ENCODE measurements at places on chromosomes 7 and 10.

DNA sequence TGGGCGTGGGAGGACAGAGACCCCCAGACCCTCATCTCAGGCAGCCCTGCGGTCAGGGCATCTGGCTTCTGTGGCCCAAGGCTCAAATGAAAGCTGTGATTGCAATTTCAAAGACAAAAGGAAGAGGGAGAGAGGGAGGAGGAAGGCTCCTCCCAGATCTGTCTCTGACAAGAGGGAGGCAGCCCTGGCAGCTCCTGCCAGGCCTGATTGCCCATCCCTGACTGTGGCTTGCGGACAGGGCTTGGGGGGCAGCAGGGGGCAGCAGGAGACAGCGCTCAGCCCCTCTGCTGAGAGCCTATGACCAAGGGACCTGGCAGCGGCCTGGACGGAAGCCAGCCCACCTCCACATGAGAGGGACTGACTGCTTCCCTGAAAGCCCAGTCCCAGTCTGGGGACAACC, 91.8 kb downstream of the PTPRN2 start:
- no peak for DNase-seq

- DNase-seq, result no peak
Measured at GRCh38 chr10:126948355-126949160, 43.3 kb downstream of the DOCK1 start.

DNA sequence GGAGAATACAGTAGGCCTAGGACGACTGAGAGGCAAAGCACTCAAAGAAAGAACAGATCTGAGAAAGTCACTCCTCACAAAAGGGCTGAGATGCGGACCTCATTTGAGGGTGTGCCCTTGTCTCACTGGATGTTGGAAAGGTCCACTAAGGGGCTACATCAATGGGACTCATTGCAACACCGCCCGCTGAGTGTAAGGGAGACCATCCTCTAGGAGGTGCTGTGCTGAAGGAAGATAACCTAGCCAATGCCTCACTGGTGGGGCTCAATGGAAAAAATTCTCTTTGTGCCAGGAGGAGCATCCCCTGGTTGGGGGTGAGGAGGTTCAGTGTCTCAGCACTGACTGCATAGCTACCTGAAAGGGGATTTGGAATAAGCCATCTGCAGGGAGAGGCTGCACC, 758.7 kb upstream of the CELF2 start:
- DNase-seq, result no peak

DNA sequence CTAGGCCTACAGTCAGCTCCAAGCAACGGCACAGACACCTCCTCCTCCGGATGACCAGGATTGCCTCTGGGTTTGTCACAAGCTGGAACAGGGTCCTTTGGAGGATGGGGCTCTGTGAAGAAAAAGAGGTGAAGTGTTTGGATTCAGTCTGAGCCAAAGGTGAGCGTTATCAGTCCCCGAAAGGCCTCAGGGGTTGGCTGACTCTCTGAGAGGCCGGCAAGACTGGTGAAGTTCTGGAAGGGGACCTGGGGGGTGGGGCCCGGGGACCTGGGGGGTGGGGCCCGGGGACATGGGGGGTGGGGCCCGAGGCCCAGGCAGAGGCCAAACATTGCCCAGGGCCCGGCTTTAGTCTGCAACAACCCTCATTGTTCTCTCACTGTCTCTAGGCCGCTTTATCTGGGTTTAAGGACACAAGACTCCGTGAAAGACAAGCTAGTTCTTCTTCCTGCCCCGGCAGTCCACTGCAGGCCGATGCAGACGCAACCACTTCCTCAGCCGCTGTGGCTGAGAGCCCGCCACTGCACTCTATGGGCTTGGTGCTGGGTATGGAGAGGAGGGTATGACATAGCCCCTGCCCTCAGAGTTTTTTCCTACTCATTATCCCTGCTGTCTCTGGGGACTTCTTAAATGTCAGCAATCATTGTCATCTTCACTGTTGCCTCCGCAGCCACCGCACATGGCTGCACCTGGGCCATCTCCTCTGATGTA, 27.4 kb upstream of the PSAP start:
- DNase-seq, result no peak

DNA sequence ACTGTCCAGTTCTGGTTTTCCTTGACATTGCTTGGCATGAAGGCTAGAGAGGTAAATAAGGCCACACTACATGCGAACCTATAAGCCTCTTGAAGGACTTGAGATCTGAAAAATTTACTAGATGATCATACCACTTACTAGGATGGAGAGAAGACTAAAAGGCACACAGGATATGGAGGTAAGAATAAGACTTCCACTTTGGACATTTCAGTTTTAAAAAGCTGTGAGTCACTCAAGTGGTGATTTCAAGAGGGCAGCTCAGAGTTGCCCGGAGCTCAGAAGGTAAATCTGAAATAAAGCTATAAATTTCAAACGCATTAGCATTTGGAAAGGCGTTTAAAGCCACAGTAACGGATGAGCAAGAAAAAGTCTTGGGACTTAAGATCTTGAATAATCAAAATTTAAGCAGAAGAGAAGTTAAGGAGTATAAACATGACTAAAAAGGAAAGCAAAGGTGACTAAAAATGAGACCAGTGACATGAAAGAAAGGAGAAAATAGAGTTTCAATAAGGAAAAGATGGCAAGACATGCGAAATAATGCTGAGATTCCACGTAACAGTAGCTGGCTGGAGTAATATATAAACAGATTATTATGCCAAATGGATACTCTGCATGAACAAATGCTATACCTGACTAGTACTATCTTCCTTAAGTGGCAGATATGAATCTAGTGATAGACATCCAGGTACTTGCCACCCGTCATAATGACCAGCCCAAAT, 68.3 kb downstream of the SNX13 start:
- no peak for DNase-seq

GRCh38 chr7:129385116-129385515, 49.1 kb upstream of the STRIP2 start:
- no peak for DNase-seq

DNA sequence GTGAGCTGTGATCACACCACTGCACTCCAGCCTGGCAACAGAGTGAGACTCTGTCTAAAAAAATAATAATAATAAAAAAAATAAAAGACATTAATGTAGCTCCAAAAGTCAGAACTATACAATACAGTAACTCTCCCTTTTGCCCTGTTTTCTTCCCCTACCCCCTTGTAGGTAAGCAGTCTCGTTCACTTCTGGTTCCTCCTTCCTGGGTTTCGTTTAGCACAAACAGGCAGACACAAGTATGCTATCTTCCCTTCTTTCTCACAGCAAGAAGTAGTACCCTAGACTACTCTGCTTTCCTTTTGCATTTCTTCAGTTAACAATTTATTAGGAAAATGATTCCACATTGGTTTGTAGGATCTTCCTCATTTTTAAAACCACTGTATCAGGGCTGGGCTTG, 33.1 kb downstream of the PDSS1 start:
- DNase-seq, result no peak

GRCh38 chr7:64653721-64654401, 12.1 kb upstream of the ZNF107 start:
- DNase-seq, result no peak

DNA sequence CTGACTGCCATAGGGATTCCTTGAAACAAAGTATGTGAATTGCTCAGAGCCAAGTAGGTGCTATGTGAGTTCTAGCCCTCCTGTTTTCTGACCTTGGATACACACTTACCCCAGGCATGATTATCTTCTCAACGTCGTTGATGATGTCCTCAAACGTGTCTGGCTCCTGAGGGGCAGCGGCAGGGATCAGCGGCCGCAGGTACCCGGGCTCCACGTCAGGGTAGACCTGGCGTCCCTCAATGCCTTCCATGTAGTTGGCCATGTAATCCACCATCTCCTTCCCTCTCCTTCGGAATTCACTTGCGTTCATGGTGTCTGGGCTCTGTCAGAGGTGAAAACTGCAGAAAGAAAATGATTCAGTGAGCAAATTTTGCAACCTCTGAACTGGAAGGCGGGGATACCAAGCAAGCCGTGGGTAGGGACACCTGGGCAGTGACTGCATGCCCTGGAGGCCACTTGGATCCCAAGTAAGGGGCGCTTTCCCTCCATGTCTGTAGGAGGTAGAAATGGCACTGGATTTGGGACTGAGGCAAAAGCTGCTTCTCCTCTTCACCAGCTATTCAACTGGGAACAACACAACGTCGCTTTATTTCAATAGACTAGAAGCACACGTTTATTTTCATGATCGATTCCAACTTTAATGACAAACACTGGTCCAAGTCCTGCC, 21.3 kb downstream of the DDC start:
- DNase-seq, result no peak

DNA sequence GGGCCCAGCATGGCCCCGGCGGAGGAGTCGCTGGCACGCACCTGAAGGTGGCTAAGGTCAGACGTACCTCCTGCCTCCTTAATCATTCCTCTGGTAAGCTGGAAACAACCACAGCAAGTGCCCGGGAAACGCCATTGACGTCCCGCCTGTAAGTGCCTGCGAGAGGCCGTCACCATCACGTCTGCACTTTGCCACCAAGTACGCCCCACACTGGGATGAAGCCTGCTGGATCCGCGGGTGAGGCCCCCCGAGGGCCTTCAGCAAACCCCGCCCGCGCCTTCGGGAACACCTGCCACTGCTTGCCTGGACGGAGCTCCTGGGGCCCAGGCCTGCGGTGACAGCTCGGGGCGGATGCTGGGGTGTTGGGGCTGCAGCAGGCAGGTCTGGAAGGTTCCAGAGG, 12.5 kb downstream of the ADGRA1 start:
- no peak for DNase-seq

DNA sequence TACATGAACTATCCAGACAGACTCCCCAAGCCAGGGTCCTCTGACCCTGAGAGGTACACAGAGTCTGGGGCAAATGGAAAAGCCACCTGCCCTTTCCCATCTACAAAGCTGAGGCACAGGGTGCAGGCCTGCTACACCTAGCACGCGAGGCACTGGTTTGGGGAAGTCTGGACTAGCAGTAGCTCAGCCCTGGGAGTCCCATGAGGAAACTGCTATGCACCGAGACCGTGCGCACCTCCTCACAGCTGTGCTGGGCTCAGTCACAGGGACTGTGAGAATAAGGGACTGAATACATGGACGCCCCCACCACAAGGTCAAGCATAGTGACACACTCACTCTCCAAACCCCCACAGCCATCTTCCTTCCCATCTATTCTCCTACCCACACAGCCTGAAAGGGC, 8.2 kb downstream of the MAT1A start:
- DNase-seq, result no peak

DNA sequence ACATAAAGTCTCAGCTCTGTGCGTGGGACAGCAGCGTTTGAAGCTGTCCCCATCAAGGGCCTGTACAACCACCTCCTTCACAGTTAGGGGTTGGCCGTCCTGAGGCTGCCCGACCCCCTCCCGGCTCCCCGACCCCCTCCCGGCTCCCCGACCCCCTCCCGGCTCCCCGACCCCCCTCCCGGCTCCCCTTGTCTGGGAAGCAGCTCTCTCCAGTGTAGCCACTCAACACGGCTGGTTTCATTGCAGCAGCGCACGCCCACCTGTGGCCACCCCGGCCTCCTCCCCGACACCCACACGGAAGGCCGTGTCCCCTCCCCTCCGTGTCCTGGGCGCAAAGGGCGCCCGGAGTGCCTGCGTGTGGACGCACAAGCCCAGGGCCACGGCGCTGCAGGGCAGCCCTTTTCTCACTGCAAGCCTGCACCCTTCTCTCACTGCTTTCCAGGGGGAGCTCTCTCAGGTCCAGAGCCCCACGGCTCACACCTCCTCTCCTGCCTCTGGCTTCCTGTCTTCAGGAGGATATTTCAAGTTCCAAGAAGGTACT, 20.9 kb upstream of the FAM20C start:
- DNase-seq, result no peak

DNA sequence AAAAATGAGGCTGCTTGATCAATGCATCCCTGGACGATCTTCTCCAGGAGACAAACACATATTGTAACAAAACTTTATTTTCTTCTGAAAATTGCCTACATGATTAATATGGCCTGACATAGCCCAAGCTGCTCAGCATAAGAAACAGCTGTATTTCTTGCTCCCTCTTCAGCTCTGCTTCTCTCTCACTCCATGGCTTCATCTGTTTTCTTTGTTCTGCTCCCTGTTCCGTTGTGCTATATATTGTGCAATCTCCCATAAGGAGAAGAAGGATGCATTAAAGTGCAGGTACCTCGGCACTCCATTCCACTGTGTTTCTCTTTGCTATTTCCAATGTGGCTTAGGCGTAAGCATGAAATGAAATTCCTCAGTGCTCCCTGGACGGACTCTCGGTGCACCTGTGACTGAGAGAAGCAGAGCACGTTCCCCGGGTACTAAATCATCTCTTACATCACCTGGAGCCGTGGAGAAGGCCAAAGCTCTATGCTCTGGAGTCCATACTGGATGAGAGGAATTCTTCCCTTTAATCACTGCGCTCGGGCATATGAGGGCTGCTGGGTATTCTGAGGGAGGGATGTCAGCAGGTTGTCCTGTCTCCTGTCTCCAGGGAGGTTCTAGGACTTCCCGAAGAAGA, 254.3 kb downstream of the GALNT17 start:
- no peak for DNase-seq

- DNase-seq, result no peak
Measured at GRCh38 chr10:19107406-19107805, 58.8 kb downstream of the MALRD1 start.

DNA sequence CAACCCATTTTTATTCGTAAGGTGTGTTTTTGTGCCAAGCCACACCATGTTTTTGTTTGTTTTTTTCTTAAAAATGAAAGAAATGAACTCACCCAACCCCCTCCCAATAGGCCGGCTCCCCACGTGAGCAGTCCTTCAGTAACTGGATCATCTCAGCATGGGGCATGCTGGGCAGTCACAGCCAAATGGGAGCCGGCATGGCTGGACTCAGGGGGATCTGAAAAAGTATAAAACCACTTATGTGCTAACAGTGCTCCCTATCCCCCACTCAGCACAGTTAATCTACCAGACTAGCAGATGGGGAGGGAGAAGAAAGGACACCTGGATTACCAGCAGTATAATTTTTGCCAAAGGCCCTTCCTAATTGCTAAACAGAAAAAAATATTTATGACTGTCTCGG, 39.3 kb downstream of the BAZ1B start:
- no peak for DNase-seq

DNA sequence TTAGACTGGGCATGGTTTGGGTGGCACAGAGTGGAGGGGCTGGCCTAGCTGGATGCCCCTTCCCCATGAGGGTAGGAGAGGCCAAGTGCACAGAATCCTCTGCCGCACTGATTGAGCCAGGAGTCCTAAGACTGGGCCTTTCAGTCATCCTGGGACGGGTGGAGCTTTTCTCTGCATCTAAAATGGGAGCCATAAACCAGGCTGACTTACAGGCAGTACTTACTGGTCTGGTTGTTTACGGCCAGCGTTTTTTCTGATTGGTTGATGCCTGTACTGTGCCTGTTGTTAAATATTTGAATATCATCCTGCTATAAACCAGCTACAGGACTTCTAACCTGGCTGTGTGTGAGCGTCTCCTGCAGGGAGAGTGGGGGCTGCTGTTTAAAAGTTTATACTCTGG, 107.8 kb downstream of the CDH23 start:
- DNase-seq, result no peak

DNA sequence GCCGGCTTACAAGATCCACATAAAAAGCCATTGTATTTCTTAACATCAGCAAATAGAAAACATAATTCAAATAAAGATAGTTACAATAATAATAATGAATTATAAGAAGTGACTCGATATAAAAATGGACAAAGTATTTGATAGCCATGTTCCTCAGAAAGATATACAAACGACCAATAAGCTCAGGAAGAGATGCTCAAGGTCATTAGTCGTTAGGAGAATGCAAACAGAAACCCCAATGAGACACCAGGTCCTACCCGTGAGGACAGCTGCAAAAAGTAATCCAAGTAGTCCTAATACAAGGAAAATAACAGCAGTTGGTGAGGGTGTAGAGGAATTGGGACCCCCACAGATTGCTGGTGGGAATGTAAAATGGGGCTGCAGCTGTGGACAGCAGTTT, 54.2 kb upstream of the INPP5A start:
- no peak for DNase-seq

GRCh38 chr7:99380823-99381663, 6.5 kb downstream of the ARPC1B start:
- no peak for DNase-seq

All from fibroblast of skin of left biceps (primary cell).